Activated CD8-positive, alpha-beta memory T cell treated with anti-CD3 and anti-CD28 coated beads for 4 hours (primary cell): ENCODE measurements at places on chromosomes 6 and 20.
A peak's percentile ranks its signal among the peaks of the same experiment; 100 is the strongest.

DNA sequence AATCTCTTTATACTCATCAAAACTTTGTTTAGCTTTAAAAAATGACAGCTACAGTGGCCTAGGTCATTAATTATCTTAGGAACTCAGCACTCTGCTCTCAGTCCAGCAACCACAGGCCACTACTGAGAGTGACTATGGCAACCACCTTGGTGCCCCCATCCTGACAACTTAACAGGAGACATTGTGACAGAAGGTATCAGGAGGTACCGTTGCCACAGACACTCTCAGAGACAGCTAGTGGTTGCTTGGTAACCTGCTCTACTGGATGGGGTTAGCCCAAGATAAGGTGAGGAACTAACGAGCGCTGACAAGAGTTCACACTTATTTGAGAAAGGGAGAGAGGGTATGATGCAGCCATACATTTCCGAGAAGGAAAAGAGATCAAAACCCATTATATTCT, 76.1 kb upstream of the TFAP2D start:
- no peak for DNase-seq

GRCh38 chr20:61659246-61659993, 406.3 kb downstream of the TAF4 start:
- no peak for DNase-seq

GRCh38 chr6:159467473-159468041, 225.5 kb downstream of the SOD2 start:
- no peak for DNase-seq

GRCh38 chr6:14975471-14975817, 270.4 kb upstream of the JARID2 start:
- no peak for DNase-seq

GRCh38 chr6:42378536-42378935, 73.2 kb downstream of the TRERF1 start:
- DNase-seq: no peak

- no peak for DNase-seq
Measured at GRCh38 chr6:84260196-84260595, 32.8 kb upstream of the CEP162 start.

GRCh38 chr6:29870104-29870503, 42.5 kb downstream of the HLA-G start:
- no peak for DNase-seq

- DNase-seq: no peak
Measured at GRCh38 chr6:156787569-156788492, 10.7 kb downstream of the ARID1B start.

GRCh38 chr6:79238919-79239318, 4.4 kb upstream of the HMGN3 start:
- DNase-seq: no peak

GRCh38 chr6:152642578-152643375, 5.6 kb upstream of the SYNE1 start:
- DNase-seq: no peak

DNA sequence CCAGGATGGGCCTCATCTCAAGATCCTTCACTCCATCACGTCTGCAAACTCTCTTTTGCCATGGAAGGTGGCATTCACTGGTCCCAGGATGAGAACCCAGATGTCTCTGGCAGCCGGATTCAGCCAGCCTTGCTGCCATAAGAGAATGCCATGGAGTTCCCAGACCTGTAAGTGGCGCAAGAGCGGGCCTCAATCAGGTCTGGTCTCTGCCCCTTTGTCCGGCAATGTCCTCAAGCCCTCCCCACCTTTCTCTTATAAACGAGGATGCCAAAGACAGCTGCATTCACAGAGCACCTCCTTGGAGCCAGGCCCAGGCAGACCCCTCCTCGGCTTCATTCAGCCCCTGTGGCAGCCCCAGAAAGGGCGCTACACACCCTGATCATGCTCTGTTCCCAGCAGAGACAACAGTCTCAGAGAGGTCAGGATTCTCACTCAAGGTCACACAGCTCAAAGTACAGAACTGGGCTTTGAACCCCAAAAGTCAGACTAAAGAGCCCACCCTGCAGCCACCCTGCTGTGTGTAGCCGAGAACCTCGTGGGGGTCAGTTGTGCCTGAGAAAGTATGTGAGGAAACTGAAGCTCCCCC, 263.7 kb downstream of the TAF4 start:
- no peak for DNase-seq

GRCh38 chr6:53811082-53811481, 16.3 kb downstream of the LRRC1 start:
- DNase-seq: no peak

DNA sequence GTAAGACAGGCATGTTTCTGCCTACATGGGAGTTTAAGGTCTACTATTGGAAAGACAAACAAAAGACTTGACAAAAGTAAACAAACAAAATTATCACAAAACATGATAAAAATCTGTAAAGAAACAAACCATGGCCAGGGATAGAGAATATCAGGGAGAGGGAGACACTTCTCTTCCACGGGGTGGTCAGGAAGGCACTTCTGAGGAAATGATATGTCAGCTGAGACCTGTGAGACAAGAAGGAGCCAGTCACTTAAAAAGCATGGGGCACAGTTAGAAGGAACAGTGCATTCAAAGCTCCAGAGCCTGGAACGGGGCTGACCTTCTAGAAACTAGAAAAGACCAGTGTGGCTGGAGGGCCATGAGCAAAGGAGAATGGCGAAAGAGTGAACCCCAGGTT, 35.1 kb upstream of the SLC16A10 start:
- no peak for DNase-seq

DNA sequence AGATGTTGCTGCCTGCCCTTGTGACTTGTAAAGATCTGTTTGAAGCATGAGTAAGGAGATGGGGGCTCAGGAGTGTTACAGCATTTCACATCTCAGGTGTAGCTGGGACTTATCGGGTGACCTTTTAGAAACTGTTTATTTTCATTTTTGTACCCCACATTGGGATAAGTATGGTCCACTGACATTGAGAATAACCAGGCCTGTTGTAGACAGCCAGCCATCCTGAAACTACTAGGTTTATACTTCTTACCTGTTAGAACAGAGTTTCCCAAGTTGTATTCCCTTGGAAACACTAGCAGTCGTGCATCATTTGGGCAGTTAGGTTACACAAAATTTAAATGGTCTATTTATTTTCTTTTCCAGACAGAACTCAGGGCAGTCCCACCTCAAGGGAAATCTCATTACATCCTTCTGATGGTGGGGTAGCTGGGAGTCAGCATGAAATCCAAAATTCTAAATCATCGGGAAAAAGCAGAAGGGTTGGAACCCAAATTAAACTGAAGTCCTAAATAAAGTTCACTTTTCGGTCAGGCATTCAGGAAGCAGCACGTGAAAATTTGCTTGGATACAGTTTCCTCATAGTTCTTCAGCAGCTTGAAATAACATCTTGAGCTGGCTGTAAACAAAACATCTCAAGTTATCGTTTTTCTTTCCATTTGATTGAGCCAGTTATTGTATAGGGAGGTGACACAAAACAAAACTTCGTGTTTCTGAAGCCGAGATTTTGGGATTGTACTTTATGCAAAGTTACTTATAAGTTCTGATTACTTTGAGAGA, 30.5 kb downstream of the FOXO3 start:
- no peak for DNase-seq

GRCh38 chr20:3744806-3745685, 12.6 kb downstream of the HSPA12B start:
- peak; percentile 59 for DNase-seq

GRCh38 chr6:106715922-106716321, 86.5 kb downstream of the QRSL1 start:
- DNase-seq: no peak

GRCh38 chr20:10622657-10623418, 51.0 kb downstream of the JAG1 start:
- DNase-seq: no peak

GRCh38 chr6:54992789-54993188, 146.2 kb downstream of the FAM83B start:
- no peak for DNase-seq

GRCh38 chr6:139625998-139626975, 251.8 kb upstream of the CITED2 start:
- DNase-seq: no peak

- DNase-seq: no peak
Measured at GRCh38 chr20:54205450-54205849, 2.4 kb upstream of the PFDN4 start.

DNA sequence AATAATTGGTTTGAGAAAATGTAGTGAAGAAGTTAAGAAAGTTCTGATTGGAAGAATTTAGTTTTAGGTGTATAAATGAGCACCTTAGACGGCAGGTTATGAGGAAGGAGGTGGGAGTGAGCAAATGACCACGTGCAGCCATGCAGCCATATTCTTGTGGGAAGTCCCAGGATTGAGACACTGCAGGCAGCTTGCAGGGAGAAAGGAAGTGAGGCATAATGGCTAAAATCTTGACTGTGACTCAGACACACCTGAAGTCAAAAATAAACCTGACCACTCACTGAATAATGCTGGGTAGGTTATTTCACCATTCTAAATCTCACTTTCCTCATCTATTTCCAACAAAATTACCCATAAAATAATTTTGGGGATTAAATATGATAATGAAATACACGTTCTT, 16.6 kb downstream of the DSE start:
- no peak for DNase-seq

DNA sequence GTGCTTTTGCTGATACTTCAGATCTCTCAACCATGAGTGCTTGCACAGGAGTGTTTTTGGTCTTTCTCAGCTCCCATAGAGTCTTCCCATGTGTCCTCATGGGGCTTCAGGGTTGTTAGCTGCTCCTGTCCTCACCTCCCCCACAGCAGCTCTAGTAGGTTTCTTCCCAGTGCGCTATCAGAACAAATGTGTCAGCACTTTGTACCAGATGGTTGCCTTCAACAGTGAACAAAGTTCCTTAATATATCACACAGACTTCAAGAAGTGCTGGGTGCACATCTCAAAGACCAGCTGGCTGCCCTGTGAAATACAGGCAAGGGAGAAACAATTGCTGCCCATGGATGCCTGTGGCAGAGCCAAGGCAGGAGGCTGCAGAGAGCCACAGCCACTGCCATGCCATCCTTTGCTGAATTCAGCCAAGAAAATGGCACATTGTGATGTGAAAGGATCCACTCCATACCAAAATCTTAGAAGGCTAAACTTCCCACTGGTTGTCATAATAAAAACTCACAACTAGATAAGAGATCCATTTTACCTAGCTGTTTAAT, 471.3 kb downstream of the C6orf118 start:
- no peak for DNase-seq

DNA sequence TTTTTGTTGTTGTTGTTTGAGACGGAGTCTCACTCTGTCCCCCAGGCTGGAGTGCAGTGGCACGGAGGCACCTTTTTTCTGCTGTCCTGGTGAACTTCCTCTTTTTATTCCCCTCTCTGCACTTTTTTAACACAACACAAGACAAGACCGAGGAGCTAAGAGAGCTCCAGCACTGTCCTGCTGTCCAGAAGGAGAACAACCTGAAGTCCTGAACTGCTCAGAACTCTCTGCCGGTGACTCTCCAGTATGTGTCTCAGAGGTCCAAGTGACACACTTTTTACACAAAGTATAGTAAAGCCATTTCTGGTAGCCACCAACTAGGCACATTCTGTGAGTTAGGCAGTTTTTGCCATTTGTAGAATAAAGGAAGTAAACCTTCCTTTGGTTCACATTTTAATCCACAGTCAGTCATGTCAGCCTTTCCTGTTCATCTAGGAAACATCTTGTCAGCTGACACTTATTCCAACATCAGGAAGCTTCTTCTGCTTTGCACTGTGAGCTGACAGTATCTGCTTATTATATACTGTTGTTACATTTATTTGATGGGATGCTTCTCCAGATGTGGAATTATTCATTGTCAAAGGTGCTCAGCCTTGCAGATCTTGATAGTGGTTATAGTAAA, 28.1 kb upstream of the TXNDC5 start:
- no peak for DNase-seq

DNA sequence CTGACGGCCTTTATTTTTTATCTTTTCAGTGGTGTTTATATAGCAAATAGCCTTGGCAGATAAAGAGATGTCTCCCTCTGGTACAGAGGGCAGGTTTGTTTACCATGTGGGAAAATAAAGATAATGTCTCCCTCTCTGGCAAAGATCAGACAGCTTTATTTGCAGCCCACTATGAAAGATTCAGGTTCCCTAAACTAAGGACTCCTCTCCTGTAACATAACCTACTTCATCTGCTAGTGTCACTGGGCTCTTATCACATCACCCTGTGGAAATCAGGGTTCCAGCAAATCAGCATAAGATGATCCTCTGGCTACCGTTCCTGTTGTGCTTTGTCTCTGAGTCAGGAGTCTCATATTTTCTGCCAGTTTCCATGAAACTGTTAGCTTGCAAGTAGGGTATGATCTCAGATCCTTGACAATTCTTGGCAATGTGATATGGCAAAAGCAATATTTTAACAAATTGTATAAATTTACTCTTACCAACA, 3.1 kb downstream of the FBXL4 start:
- no peak for DNase-seq

GRCh38 chr6:85744433-85744970, 101.8 kb upstream of the SYNCRIP start:
- no peak for DNase-seq

GRCh38 chr6:44044154-44044539, 83.1 kb downstream of the MRPL14 start:
- no peak for DNase-seq

DNA sequence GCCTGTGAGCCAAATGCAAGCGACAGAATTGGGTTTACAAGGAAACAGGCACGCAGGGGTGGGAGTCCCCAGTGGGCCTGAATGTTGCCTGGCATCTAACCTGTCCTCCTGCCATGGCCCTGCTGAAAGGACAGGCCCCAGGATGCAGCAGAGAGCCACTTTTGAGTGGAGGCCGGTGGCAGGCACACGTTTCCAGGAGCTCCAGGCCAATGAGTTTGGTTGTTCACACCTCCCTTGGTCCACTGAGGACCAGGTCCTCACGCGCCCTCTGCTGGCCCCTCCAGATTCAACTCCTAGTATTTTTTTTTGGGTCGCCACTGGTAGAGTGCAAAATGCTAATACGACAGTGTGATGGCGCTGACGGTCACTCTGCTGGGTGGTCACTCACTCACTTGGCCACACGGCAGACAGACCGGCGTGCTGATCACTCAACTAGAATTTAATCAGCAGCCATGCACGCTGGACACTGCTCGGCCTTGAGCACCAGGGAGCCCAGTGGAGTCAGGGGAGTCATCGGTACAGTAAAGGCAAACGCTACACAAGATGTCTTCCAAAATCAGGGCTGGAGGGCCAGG, 81.7 kb upstream of the NFATC2 start:
- peak; percentile 20 for DNase-seq

DNA sequence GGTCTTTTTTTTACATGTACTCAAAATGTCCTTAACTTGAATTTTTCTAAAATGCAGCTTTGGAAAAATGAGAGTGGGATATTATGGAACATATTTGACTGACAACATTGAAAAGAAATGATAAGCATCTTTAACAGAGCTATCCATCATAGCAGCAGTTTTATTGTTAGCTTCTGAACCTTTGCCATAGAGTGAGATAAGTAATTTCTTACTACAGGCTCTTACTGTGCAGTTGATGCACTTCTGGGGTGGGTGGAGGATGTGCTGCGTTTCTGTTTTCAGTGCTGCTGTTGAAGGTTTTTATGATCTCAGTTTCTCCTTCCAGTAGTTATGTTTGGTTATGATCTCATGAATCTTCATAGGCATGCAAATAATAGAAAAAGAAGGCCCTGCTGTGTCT, 267.0 kb downstream of the TMEM242 start:
- no peak for DNase-seq

GRCh38 chr6:145899915-145900569, 64.1 kb downstream of the SHPRH start:
- DNase-seq: no peak

GRCh38 chr20:432208-432607, 24.1 kb downstream of the RBCK1 start:
- DNase-seq: no peak

GRCh38 chr6:154252678-154253077, 103.9 kb downstream of the IPCEF1 start:
- no peak for DNase-seq
